Muscle of arm (tissue), 14 donors: ENCODE measurements at places on chromosomes 1 and 21.

DNA sequence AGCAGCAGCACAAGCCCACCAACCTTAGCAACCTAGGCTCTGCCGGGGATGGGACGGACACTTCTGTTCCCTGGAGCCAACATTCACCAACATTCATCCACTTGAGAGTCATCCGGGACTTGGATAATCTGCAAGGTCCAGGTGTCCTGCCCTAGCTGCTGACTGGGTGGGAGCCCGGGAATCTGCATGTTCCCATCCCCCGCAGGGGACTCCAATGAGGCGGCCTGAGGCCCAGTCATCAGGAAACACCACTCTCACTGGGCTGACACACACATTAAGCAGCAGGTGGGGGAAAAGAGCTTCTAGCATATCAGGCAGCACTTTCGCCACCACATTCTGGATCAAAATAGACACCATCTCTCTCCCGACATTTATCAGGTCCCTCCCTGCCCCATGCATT is 38.4 kb upstream of the CCSAP start:
- no peak for DNase-seq

- DNase-seq, result peak; percentile 84
Measured at GRCh38 chr1:116990612-116991151, 10.9 kb upstream of the CD101 start.

GRCh38 chr1:189851806-189852367 is 625.8 kb downstream of the BRINP3 start:
- DNase-seq, result no peak

DNA sequence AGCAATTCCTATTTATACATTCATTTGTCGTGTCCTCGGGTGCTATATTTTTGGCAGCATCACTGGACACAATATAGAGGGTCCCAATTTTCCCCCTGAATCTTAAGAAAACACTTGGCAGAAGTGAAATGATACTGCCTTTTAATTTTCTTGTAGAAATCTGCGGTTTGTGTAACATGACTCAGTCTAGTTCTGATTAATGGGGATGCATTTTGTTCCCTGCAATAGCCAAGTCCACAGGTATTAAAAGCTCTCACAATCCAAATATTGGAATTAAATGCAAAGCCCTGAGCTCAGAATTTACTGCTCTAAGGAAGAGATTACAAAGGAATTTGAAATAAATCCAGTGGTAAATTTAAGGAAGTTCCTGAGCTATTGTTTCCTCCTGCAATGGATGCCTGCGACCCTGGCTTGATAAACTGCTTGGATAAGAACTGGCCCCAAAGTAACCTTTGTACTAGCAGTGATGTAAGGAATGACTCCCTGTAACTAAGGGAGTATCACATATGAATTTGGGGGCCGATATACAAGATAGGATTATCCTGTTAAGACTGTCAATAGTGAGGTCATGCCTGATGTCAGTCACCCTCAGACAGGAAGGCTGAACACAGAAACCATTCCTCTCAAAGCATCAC is 349.7 kb upstream of the C1orf87 start:
- DNase-seq, result no peak

DNA sequence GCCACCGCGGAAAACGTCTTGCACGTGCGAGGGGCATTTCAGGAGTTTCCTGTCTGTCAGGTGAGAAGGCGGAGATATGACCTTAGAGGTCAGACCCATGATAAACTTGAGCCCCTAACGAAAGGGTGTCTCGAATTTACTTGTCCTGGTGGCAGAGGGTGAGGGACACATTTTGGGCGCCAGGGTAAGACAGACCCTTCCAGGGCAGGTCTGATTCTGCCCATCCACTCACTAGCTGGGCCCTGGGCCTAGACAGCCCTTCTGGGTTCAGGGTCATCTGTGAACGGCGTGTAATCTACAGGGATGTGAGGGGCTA is 395 bp upstream of the CSRP1 start:
- DNase-seq, result no peak

GRCh38 chr21:31647650-31648049 is 11.8 kb upstream of the SOD1 start:
- DNase-seq, result no peak
